ENCODE measurements at places on chromosomes 1 and 21.

DNA sequence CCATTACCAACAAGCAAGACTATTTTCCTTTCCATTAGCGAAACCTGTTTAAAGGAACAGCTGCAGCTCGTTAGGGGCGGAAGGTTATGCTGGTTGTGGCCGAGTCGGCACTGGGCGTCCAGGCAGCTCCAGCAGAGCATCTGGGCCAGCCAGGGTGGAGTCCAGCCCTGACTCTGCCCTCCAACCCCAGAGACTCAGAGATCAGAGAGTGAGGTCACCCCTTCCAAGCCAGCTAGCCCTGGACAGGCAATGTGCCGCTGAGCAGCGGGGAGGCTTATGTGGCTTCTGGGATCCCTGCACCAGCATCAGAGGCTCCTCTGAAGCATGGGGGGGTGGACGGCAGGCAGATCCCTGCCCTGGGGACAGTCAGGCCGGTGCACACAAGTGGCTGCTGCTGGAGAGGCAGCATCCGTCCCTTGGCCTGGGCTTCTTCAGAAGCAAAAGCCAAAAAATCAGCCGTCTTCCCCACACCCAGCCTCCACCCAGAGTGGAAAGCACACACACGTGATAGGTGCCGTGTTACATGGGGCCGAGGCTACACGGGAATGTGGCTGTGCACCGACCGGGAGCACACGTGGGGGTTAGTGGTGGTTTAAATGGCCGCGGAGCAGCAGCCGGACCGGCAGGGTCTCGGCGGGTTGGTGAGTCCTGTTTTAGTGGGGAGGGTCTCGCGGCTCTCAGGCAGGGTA, 30.1 kb downstream of the SLC66A1 start:
- DNase-seq, result no peak

GRCh38 chr1:228279011-228279721, 71.3 kb downstream of the OBSCN start:
- DNase-seq, result no peak

DNA sequence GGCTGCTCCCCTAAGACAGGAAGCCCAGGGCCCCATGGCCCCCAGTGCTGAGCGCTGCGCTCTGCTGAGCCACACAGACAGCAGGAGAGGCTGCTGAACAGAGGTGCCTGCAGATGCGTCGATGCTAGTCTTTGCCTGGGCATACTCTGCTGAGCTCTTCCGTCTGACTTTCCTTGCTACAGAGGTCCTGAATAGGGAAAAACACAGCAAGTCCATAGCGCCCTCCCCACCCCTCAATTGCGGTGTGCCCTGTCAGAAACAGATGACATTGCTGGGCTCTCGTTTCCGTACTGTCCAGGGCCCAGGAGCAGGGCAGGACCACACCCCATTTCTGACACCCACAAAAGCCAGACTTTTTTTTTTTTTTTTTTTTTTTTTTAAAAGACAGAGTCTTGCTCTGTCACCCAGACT, 252.5 kb downstream of the SDCCAG8 start:
- DNase-seq, result peak; percentile 37

DNA sequence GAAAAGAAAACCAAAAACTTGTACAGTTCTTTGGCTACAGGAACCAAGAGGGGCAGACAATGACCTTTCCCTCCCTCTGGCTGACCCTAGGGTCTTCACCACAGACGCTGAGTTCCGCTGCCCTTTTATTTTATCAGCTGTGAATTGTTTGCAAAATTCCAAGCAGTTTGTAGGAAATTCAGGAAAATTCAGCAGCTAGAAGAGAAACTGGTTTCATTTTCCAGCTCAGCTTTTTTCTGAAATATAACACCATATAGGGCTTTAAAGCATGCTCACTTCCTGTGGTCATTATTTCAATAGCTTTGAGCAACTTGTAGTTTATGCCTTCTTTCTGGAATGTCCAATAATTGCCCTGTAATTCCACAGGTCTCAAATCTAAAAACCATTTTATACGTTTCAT, 5.5 kb upstream of the PIK3R3 start:
- no peak for DNase-seq

DNA sequence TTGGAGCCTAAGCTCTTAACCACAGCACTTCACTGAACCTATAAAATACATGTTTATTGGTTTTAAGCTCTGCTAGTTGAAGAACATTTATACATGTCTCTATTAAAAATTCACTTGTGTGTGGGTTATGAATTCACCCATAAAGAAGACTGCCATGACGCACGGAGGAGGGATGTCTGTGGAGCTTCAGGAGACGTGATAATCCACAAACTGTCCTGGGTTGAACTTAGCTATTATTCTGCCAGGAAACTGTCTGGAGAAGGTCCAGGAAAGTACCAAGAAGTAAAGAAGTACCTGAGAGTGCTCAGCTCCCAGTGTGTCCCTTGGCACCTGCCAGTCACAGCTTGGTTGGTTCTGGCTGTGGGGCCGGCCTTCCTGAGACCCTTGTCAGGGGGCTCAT, 56.3 kb downstream of the DDR2 start:
- no peak for DNase-seq

GRCh38 chr1:111842411-111842810, 86.7 kb downstream of the DDX20 start:
- no peak for DNase-seq

DNA sequence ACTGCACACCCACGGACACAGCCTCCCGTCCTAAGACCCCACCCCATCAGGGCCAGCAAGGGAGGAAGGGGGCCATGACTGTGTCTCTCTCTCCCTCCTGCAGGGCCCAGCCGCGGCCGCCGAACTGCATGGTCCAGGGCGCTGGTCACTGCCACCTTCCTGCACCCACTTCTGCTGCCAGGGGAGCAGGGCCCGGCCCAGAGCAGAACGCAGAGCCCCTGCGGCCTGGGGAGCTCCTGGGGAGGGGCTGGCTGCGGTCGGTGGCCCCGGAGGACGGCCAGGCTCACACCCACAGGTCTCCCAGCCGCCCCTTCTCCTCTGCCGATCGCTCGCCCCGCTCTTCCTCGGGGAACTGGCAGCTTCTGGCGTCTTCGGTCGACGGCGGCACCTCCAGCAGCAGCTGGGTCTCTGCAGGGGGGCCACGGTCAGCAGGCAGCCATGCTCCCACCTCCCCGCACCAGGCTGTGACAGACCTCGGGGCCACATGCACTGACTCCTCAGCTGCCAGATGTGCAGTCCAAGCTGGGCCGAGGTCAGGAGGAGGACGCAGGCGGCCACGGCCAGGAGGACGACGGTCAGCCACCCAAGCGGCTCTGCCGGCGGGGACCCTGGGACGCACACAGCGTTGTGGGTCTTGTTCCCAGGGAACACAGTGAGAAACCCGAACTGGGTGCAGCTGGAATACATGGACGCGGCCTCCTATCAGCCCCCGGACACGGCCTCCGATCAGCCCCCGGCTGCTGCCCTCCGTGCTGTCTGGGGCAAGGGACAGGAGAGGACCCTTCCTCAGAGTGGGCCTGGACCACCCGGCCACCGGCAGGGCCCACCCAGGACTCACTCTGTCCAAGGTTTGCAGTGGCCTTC, 2.6 kb downstream of the TNFRSF18 start:
- DNase-seq, result no peak

DNA sequence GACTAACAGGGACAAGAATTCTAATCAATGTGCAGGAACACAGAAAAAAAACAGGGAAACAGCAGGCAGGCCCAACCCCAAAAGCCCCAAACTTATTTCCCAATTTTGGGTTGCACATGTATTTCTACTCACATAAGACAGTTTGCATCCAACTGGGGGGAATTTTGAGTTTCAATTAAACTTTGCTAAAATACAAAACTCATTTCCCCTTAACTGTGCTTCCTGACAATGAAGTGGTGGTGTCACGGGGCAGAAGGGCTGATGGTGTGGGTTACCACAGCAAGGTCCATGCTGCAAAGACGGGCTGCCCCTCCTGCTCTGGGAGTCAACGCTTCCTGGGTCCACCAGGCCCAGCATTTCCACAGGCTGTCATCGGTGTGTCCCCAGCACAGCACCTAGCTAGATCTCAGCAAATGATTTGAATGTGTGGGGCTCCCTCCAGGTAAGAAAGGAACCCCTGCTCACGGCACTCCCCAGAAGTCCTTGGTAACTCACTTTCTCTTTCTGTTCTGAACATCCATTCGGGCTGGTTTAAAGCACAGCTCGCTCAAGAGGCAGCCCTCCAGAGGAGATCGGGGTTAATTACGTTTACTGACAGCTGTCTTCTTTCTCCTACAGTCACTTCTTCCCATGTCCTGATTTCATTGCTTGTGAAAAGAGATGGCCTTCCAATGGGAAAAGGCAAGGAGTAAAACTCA, 27.4 kb downstream of the HIVEP3 start:
- DNase-seq, result peak; percentile 9

GRCh38 chr1:170307426-170307825, 161.7 kb downstream of the NTMT2 start:
- DNase-seq, result no peak

DNA sequence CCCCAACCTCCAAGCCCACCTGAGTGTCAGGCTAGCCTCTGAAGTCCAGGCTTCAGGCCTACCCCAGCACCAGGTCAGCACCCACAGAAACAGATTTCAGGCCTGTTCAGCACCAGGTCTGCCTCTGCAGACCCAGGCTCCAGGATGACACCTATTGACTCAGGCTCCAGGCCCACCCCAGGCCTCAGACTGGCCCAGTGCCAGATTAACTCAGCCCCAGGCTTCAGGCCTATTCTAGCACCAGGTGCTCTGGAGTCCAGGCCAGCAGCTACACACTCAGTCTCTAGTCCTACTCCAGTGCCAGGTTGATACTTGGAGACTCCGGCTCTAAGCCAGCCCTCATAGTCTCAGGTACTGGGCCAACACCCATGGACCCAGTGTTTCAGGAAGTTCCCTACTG, 541.7 kb upstream of the PBX1 start:
- DNase-seq, result no peak

DNA sequence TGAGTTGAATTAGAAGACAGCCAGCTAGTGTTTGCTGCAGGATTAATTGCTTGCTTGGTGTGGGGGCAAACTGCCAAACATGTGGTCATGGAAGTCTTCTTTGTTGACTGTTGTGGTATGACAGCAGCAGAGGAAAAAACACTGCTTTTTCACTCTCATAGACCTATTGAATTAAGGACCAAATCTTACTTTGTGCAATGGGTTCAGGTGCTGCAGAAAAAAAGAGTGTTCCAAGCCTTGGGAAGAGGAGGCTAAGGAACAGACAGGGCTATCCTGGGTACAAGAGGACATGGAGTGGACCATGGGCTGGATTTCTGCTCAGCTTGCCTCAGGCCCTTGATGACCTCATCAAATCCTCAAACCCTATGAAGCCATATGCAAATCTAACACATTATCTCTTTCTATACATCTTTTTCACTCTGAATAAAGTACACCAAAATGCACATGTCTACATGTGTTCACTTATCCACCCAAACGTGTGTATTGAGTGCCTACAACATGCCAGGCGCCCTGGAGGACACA, 61.5 kb downstream of the SIPA1L2 start:
- no peak for DNase-seq

- peak; percentile 87 for DNase-seq
These were observed 76.3 kb downstream of the ITPKB start for GRCh38 chr1:226662642-226663326.

DNA sequence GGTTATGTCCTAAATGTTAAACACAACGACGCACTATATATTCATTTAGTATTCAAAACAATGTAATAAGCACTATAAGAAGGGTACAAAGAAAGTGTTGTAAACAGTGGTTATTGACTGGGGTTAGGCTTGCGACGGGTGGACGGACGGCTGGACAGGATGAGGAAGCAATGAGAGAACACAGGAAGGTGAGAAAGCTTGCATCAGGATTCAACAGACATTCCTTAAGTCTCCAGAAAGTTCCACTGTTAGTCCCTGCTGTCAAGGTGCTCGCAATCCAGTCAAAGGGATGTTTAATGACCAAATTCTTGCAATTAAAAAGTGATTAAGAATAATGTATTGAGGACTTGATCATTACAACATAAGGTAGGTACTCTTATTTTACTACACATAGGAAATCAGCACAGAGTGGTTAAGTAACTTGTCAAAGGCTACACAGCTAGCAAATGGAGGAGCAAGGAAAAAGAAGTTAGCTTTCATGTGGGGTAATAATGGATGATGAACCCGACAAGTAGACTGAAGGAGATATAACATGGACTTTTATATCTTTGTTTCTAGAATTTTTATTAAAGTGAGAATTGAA, 994 bp upstream of the ACBD6 start:
- DNase-seq, result no peak

DNA sequence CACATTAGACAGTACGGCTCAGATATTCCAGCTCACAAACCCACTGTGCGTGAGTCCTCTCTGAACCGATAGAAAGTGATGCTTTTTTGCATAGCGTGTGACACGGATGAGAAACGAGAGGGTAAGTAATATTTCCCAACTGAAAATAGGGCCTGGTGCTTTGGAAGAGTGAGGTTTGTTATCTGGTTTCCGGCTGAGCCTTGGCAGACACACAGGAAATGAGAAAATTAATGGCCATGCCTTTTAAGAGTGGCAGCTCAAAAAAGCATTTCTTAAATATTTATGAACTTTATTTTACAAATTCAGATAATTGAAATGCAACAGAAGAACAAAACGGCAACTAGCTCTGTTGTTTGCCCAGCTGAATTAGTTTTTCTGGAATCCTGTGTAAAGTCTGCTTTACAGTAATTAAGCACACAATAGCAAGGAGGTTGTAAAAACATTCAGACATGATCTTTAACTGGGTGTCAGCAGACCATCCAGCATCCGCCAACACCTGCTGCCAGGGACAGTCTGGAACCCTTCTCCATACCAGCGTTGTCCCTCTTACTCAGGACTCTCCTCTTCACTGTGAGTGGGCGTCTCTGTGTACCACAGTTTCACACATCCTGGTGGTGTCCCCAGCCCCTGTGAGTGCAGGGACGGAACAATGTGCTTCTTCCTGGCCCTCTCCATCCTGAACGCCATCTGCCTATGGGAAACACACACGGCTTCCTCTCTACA, 155.4 kb downstream of the PGBD5 start:
- DNase-seq, result peak; percentile 96

- no peak for DNase-seq
These were observed 139.0 kb upstream of the NGF start for GRCh38 chr1:115477071-115477470.

DNA sequence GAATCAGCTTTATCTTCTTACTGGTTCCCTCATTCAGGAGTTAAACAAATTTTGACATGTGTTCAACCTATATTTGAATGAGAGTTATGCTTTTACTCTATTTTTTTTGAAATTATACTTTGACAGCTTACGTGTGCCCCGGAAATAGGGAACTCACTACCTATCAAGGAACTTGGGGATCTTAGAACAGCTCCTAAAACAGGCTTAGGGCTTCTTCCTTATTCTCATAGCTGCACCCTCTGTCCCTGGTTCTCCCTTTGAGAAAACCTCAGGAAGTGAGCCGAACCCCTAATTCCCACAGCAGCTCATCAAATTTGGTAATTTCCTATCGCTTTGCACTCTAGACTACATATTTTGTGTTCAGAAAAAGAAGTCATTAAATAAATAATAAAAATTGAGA, 81.2 kb upstream of the RUNX3 start:
- DNase-seq, result no peak

DNA sequence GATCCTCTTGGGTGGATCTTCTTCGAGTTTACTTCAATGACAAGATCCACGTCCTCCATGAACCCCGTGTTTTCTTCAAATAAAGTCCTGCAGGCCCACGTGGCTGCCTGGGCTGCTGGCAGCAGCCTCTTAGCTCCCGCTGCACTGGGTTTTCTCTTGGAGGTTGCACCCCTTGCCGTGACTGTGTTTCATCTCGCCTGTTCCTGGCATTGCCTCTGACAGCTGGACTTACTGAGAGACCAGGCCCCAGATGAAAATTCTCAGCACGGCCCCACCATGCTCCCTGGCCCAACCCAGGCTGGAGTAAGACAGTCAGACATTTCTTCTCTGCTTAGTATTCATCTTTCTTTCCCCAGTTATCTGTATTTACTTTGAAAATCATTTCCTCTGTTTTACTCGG, 274.8 kb upstream of the RUNX1 start:
- no peak for DNase-seq
